ENCODE measurements at places on chromosomes 11 and 22.

DNA sequence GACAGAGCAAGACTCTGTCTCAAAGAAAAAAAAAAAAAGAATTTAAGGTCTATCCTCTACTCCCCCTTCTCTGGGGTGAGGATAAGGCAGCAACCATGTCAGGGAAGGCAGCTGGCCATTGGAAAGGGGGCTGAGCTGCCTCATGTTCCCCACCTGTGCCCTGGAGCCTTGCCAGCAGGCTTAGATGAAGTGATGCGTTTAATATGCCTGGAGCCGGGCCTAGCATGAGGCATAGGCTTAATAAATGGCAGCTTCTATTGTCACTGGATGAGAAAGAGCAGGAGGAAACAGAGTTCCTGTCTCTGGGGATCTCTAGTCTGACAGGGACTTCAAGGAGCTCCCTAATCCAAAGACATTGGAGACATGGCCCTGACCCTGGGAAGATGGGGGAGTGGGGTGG lies 3.2 kb upstream of the KCNE3 start:
- DNase-seq = no peak

GRCh38 chr11:73902303-73902702 lies 25.5 kb downstream of the PAAF1 start:
- DNase-seq = no peak

DNA sequence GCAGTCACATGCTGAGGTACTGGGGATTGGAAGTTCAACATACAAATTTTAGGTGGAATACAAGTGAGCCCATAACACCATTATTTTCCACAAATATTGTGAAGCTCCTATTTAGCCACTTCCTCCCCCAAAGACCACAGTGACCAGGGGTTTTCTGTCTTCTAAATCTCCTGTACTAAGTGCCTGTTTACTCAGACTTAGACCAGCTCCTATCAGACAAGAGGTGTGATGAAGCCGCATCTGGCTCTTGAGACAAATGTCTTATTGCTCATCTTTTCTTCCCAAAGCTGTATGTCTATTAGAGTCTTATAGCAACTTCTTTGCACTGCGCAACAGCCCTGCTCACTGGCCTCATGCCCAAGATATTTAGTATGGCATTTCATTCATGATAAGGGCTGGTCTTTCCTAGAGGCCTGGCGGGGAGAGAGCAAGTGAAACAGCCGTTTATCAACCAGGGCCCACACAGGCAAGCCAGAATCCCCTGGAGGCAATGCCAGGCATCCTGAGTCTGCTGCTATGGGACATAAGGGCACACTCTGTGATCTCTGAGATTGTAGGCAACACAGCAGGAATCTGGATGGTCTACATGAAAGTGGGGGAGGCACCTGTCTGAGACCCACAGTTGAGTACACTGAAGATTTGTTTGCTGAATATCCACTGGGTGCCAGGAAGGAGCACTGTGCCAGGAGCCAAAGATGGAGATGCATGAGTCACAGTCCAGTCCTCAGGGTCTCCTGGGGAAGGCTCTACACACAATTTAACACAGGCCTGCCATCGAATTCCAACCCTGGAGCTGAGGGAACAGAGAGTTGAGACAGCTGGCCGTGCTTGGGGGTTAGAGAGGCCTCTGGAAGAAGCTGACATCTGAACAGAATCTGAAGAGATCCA lies 78.5 kb upstream of the NCAM1 start:
- no peak for DNase-seq

- no peak for DNase-seq
These were observed 11.6 kb downstream of the JAML start for GRCh38 chr11:118213201-118213600.

DNA sequence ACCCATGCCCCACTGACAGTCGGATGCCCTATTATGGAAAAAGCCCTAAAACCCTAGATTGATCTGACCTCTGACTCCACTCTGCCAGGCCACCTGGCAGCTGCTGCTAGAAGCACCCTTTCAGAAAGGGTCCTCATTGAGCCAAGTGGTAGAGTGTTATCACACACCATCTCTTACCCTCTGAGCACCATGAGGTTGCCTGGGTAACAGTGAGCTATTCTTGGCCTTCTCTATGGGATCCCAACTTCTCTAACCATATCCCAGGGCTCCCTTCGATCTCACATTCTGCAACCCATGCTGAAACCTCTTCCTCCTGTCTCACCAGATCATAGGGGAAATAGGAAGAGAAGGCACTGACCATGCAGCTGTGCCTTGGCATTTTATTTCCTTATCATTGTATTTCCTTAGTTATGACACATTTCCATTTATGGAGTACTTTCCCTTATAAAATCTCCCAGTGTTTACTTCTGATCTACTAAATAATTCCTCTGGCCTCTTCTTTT lies 52.7 kb downstream of the MPPED2 start:
- DNase-seq = no peak

DNA sequence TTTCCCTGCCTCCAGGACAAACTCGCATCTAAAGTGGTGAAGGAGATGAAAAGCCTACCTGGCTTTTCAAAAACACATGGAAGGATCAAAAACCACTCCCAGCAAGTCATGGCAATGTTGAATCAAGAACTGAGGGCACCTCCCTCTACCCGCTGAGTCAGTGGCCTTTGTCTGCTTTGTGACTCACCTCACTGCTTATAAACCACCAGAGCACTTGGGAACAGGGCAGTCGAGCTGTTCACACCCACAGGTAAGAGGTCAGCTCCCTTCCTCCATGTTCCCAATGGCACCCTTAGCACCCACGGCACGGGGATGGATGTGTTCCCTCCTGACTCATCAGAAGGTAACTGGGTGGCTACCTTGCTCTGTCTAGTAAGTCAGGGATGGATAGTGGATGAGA lies 21.7 kb downstream of the TENM4 start:
- DNase-seq = no peak

GRCh38 chr11:133040289-133040900 lies 491.9 kb downstream of the OPCML start:
- no peak for DNase-seq

DNA sequence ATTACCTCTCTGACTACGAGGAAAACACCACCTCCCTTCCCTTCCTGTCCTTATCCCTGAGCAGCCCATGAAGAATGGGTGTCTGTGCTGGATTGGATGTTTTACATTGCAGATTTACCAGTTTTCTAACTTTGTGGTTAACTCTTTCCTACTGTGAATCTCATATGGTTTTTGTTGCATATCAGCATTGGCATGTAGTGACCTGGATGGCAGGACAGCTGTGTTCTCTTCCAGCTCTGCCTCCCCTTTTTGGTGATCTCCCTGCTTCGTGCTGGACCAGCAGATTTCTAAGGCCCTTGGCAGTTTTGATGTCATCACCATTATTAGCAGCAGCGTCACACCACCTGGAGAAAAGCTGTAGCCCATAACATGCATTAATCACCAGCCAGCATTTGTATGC lies 26.7 kb downstream of the OR6Q1 start:
- no peak for DNase-seq

- no peak for DNase-seq
These were observed 189.0 kb upstream of the SYT13 start for GRCh38 chr11:45475173-45475572.

DNA sequence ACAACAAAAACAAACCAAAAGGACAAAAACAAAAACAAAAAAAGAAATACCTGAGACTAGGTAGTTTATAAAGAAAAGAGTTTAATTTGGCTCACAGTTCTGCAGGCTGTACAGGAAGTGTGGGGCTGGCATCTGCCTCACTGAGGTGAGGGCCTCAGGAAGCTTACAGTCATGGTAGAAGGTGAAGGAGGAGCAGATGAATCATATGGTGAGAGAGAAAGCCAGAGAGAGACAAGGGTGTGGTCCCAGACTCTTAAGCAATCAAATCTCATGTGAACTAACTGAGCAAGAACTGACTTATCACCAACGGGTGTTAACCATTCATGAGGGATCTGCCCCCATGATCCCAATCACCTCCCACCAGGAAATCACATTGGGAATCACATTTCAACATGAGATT lies 58.8 kb upstream of the ZBED5 start:
- no peak for DNase-seq

DNA sequence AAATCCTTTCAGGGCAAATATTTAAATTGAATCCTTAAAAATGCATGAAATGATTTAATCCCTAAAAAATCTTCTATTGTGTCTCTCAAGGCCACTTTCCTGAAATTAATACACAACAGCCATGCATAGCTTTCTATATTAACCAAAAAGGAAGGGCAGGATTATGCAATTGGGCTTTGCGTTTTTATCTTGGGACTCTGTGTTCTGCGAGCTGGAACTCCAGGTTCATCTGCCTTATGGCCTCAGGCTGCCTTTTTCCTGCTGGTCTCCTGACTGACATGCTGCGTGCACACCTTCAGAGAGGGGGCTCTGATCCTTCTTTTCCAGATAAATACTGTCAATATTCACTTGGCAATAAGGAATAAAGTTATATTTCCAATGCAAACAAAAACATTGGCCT lies 141.7 kb upstream of the GRIA4 start:
- DNase-seq = no peak

GRCh38 chr22:40605761-40606160 lies 30.8 kb downstream of the MRTFA start:
- no peak for DNase-seq

GRCh38 chr22:29062286-29062821 lies 723 bp upstream of the C22orf31 start:
- DNase-seq = no peak

GRCh38 chr11:70542406-70542805 lies 144.1 kb downstream of the CTTN start:
- DNase-seq = no peak

- no peak for DNase-seq
These were observed 339.0 kb downstream of the METTL15 start for GRCh38 chr11:28447226-28447625.

DNA sequence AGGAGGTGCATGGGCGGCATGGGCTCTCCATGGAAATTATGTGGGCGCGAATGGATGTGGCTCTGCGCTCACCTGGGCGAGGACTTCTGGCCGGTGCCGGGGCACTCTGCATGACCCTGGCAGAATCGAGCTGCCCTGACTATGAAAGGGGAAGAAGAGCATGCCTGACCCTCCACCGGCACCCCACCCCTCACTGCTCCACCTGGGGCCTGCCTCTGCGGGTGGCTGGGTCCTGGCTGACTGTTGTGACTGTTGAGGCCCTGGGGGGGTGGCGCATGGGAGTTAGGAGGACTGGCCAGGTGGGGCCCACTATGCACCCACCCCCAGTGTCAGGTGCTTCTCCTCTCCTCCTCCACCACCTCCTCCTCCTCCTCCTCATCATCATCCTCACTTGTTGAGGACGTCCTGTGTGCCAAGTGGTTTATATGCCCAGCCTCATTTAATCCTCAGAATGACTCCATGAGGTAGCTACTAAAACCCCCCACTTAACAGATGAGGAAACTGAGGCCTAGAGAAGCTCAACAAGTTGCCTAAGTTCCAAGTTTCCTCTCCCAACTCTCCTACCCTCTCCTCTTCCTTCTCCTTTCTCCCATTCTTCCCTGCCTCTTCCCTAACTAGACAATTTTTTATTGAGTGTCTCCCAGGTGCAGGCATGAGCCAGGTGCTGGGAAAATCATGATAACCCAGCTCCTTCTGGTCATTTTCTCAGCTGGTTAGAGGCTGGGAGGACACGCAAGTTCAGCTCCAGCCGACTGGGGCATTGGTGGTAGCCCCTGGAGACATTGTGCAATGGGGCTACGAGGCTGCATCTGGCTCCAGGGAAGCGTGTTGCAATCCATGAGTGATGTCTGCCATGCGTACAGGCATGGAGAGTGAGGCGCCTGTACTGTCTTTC lies 2.3 kb downstream of the MYEOV start:
- no peak for DNase-seq

GRCh38 chr11:134257101-134257500 lies 3.7 kb downstream of the ACAD8 start:
- DNase-seq = no peak

GRCh38 chr11:88173956-88174355 lies 1.3 kb downstream of the RAB38 start:
- no peak for DNase-seq

DNA sequence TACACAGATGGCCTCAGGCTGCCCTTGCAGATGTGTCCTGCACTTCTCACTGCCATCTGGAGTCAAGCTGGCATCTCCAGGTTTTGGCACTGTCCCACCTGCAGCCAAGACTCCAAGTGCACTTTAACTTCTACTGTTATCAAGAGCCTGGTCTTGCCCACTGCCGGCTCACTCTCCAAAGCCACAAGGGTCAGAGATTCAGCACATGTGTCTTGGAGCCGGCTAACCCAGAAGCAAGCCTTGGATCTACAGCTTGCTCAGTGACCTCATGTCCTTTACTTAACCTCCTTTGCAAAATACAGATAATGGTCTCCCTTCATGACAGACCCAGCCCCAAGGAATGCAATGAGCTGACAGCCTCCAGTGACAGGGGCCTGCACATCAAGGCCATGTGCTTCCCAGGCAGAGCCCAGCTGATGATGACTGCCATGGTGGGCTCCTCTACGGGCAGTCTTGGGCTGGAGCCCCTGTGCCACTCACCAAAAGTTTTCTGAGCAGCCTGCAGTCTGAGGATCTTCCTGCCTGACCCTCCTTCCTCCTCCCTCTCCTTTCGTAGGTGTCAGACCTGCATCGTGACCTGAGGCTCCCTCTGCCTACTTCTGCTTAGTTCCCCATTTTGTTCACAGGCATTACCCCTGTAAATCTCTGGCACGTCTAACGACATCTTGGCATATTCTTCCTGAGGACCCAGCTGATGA lies 9.0 kb downstream of the TP53AIP1 start:
- no peak for DNase-seq

DNA sequence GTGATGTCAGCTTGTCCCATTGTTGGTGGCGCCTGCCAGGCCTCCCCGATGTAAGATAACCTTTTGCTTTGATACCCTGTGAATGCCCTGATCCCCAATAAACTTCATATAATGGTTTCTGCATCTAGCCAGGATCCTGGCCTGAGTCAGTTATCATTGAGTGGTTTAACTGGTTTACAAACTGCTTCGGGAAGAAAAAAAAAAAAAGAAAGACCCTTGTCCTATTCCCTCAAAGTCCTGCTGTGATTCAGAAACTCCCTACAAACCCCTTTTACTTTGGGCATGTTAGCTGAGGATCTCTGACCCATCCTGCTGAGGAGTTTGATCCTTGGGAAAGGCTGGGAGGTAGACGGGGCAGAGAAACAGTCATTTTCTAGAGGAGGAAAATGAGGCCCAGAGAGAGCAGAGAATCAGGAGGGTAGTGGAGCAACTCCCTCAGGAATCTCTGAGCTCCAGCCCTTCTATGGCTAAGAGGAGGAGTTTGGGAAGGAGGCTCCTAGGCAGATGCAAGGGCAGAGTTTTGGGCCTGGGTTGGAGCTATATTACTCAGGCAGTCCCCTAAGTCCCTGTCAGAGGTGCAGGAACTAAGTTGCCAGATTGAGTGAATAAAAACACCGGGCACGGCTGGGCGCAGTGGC lies 5.4 kb upstream of the CYB5R3 start:
- DNase-seq = no peak

GRCh38 chr11:118215262-118215661 lies 9.5 kb downstream of the JAML start:
- no peak for DNase-seq

Measured in neuronal stem cell (in vitro differentiated cells).